ENCODE measurements at places on chromosomes 3 and 15. TPM values are rescaled to one million over a fixed set of nuclear protein-coding genes. Genes with fewer than 3 reads are reported as not detected.

TRPM1 gene
- not detected for total RNA-seq

GRCh38 chr3:172844428-172844827, 93.9 kb downstream of the ECT2 start:
- no peak for DNase-seq

- DNase-seq, result no peak
Measured at GRCh38 chr3:21705769-21706168, 45.2 kb downstream of the ZNF385D start.

- no peak for DNase-seq
Measured at GRCh38 chr3:30539772-30540171, 66.6 kb upstream of the TGFBR2 start.

- no peak for DNase-seq
Measured at GRCh38 chr3:27559835-27560234, 75.7 kb upstream of the SLC4A7 start.

DNA sequence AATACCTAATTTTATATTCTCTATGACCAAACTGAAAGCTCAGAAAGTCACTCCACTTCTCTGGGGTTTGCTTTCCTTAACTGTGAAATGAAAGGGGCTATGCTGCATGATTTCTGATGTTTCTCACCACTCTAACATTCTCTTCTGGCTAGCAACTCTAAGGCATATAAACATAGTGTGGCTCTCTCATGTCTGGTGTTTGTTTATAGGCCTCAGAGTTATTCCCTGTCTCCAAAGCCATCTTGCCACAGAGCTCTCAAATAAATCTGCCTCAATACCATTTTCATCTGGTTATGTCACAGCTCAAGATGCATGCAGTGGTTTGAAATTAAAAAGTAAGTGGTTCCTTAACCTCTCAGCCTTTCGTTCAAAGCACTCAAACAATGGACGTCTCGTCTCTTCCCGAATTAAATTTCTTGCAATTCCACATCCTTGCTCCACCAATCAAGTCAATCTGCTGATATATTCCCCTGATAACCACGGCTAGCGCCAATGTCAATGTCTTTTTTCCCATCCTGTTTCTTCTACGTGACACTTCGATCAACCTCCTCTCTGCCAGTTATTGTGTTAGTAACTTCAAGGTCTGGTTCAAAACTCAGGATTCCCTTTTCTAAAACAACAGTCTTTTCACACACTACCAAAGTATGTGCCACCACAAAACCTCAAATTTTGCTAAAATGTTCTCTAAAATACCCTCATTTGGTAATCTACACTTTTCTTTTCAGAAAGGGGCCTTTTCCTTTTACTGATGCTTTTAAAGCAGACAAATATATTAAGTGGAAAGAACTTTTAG, 16.0 kb downstream of the TOMM70 start:
- no peak for DNase-seq

SLC22A13 gene
- total RNA-seq, result 0.25 TPM

- no peak for DNase-seq
Measured at GRCh38 chr3:71109977-71110285, 473.6 kb downstream of the FOXP1 start.

DNA sequence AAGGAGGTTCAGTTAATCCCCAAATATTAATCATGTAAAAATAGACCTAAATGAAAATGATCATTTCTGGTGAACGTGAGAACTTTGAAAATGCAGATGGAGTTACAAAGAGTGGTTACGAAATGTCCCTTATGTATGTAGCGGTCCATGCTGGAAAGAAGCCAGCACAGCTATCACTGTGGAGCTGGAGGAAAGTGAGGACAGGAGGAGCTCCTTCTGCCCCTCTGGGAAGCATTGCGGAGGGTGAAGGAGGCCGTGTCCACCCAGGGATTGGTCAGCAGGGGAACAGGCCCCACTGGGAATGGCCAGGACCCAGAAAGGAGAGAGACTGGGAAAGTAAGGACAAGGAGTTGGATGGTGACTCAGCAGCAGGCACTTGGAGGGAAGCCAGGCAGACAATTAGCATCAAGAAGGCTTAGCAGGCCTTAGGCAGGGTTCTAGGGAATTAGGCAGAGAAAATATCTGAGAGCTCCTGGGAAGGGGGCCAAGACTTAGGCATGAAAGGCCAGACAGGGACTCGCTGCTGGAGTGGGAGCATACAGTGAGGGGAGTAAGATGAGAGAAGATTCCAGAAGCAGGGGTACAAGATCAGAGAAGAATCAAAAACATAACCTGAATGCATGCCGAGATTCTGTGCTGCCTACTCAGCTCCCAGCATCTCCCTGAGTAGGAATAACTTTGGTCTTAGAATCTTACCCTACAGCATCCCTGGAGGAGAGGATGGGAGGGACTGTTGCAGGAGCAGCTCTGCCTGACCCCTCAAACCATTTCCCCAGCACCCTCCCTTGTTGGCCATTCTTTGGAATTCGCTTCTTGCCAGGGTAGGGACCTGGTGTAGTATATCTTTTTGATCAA, 171.0 kb upstream of the UMPS start:
- DNase-seq, result peak; percentile 68

DNA sequence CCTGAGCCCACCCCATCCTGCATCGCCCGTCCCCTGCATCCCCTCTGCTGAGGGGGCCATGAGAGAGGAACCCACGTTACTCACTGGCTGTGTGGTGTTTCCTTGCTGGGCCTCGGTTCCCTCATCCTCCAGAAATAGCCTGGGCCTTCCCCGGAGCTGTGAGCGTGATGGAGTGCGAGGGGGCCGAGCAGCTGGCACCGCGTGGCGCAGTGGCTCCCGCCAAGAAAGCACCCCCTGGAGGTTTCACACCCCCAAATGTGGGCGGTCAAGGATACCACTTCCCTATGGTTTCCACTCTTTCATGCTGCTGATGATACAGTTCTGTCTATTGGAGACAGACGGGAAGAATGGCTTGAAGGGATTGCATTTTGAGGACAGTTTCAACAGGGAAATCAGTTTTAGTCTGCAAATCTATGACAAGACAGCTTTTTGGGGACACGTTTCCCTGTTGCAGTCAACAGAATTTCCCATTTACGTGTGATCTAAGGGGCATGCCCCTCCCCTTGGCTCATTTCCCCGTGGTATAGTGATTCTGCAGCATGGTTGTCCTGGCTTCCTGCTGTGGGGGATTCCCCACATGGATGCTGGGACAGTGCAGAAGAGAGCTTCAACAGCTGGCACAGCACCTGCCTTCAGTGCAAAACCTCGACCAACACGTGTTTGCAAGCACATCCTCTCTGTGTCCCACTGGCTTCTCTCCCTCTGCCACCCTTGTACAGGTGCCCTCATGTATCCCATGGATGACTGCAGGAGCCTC, 377.5 kb downstream of the LRTM1 start:
- no peak for DNase-seq

DNA sequence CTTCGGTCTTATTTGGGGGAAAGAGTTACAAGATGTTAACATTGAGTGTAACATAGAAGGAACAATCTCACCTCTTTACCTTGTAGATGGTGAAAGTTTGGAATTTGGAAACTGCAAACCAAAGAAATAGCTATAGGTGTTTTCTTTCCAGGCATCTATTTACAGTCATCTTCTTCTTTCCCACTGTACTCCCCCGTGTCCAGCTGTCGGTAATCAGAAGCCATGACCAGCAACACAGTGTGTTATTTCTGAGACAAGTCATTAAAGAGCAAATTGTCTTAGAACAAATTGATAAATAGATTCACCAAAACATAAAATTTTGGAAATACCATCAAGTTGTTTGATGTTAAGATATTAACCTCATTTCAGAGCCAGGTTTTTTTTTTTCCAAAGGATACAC, 590.5 kb upstream of the NAALADL2 start:
- no peak for DNase-seq

GRCh38 chr3:127758013-127758412, 64.3 kb downstream of the MGLL start:
- no peak for DNase-seq

DNA sequence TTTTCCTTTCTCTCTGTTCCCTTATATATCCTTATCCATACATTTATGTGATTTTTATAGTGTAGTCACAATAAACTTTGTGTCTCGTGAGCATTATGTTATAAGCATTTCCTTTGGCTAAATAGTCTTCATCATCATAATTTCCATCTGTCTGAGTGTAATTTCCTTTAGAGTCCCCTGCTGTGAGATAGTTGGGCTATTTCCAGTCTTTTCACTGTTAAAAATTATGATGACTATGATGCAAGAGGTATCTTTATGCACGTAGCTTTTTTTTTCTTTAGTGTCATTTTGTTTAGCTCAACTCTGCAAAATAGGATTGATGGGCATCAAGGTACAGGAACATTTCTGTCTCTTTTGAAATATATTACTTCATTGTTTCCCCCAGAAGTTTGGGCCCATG, 26.9 kb upstream of the CA12 start:
- no peak for DNase-seq

DNA sequence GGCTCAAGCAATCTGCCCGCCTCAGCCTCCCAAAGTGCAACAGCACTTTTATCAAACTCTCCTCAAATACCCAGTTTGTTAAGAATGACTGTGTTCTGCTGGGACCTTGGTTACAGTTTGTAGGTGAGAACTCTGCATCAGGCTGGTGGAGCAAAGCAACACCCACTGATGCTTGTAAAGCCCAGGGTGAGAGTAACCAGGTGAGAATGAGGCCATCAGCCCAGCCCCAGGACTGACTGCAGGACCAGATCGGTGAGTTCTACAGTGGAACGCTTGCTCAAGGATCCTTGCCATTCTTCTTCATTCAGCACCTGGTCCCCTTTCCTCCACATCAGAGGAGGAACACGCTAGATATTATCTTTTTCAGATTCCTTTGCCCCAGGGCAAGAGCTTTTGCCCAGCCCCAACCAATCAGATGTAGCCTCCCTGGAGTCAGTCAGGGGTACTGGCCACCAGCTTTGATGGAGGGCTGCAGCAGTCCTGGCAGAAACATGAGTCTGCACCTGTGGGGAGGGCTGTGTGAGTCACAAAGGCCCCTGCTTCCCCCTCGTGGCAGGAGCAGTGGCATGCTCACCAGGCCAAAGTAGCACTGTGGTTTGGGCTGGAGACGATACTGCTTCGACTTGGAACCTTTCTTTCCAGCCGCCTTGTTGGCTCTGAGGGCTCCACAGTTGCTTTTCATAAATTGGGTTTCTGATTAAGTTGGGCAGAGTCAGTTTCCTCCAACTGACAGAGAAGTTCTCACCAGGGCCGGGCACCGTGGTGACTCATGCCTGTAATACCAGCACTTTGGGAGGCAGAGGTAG, 3.5 kb upstream of the SHISA5 start:
- DNase-seq, result no peak

DNA sequence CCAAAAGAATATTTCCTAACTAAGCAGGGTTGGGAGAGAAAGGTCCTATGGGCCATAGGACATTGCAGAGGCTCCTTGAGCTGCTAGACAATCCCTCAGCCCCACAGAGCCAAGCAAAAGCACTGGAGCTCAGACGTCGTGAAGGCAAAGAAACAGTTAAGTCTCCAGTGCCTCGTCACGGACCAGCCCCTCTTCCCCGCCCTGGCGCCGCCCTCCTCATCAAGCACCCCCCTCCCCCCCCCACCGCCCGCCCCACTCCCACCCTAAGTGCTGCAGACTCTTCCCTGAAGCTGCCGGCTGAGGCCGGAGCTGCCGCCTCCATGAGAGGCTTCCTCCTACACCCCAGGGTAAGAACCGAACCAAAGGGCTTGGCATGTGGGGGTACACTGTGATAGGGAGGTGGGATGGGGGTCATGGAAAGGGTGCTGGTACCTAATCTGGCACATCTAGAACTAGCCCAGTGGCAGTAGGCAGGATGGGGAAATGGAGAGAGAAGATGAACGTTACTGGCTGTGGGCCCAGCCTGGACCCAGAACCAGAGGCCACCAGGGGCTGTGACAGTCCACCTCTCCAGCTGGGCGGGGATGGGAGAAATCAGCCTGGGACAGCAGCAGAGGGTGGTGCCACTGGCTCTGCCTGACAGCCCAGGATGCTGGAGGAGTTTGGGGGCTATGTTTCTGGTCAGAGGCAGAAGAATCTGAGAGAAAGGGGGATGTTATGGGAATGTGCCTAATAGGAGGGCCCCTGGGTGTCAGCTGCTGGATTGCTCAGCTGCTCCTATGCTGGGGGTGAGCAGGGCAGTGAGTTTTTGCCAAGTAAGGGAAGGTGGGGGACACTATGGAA, at the start of gene MAP1A:
MAP1A (plus strand) TSS at position 255 of the 843 bp plus-strand sequence. CDS start 3,866 bp downstream, outside the sequence.
- peak; percentile 73 for DNase-seq

DNA sequence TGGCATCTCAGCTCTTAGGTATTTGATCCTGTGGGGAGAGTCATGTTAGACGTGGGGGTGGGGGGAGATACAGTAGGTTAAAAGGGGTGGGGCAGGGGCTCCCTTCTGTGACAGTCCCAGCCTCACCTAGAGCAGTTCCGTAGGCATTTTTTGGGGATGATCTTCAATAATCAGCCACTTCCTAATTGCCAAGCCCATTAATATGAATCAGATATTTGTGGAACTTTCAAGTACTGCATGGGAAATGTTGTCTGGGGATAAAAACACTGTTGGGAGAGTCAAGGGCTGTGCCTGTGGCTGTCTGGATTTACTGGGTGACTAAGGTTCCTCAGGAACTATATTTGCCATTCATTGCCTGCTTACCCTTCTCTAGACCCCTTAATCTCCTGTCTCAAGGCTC, 9.5 kb downstream of the C3orf52 start:
- DNase-seq, result no peak

DNA sequence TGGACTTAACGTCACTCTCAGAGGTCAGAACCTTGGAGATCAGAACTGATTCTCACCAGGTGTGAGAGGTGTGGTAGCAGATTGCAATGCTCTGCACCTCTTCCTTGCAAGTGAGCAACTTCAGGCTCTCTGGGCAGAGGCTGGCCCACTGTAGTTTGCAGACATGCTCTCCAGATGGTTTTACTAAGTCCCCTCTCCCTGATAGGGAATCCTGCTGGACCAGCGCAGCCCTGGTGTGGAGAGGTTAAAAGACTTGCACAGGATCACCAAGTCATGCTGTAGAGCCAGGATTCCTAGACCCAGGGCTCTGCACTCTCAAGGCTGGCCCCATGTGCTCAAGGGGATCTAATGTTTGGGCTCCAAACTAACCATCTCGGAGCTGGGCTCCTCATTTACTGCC, 62.2 kb downstream of the RPL39L start:
- DNase-seq, result no peak

DNA sequence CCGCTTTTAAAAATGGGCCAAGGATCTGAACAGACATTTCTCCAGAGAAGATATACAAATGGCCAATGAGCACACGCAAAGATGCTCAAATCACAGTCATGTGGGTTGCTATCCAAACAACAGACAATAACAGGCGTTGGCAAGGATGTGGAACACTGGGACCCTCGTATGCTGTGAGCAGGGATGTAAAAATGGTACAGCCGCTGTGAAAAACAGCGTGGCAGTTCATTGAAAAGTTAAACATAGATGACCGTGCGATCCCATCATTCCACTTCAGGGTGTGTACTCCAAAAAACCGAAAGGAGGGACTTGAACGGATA, 6.7 kb upstream of the LRRC15 start:
- no peak for DNase-seq

Data from ovary (tissue), 10 donors.